Lung (tissue), 17 donors: ENCODE measurements at places on chromosomes 7 and 10. TPM values are rescaled to one million over a fixed set of nuclear protein-coding genes. Genes with fewer than 3 reads are reported as not detected.

DNA sequence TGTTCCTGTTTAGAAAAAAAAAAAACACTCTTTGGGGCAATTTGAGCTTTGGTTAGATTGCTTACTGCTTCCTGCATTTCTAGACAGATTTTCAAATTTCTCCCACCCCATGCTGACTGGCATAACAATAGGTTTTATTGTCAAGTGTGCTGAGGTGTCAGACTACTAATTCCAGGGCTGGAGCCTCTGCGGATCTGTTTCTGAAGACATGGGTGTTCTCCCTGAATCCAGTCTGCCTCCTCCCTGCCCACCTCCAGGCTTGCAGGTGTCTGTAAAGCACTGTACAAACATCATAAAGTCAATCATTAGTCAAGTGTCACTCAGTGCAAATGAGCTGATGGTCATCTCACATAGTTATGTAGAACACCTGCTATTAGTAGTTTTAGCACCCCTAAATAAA lies 292.4 kb downstream of the GATA3 start:
- H3K27me3 ChIP-seq = peaks cover 25% of the 10 kb centered on the region
- no peaks in the 10 kb centered on the region for H3K4me1 ChIP-seq
- no peaks in the 10 kb centered on the region for H3K36me3 ChIP-seq
- no peak overlapping the region for H3K27ac ChIP-seq
- no peak for DNase-seq

- DNase-seq = peak; percentile 72
- H3K4me1 ChIP-seq = peaks cover 31% of the 10 kb centered on the region
- H3K27me3 ChIP-seq = no peaks in the 10 kb centered on the region
- no peaks in the 10 kb centered on the region for H3K36me3 ChIP-seq
Measured at GRCh38 chr10:95430231-95430951, 130.8 kb downstream of the SORBS1 start.

- peaks cover 3% of the 10 kb centered on the region for H3K27me3 ChIP-seq
- H3K4me1 ChIP-seq = no peaks in the 10 kb centered on the region
- peak within 1 kb of the TSS; percentile 92 for H3K27ac ChIP-seq
- H3K36me3 ChIP-seq = no peaks in the 10 kb centered on the region
Measured at GRCh38 chr10:19816411-19817230, at the start of gene PLXDC2. Gene PLXDC2, plus strand, starts transcription at chr10:19816432.

GRCh38 chr10:63628526-63629362 lies 107.5 kb downstream of the REEP3 start:
- no peaks in the 10 kb centered on the region for H3K27me3 ChIP-seq
- H3K4me3 ChIP-seq = no peak overlapping the region
- peak overlapping the region; percentile 99 for H3K27ac ChIP-seq
- no peaks in the 10 kb centered on the region for H3K36me3 ChIP-seq

GRCh38 chr7:79334841-79335240 lies 118.6 kb downstream of the MAGI2 start:
- H3K4me1 ChIP-seq = no peaks in the 10 kb centered on the region
- no peaks in the 10 kb centered on the region for H3K27me3 ChIP-seq
- no peak overlapping the region for H3K27ac ChIP-seq

DNA sequence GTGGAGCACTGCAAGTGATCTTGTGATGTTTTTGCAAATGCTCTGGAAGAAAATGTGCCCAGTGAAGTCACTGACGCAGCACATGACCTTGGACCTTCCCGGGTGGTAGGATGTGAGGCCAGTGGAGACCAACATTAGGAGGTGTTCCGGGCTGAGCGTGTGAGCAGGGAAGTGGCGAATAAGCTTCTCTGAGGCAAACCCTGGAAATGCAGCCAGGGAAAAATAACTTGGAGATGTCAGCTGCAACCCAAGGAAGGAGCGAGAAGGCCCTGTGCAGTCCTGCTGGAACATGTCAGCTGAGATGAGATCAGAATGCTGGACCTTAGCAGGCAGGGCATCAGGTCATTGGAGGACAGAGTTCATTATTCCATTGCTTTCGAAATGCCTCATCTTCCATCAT lies 18.6 kb upstream of the SDK1 start:
- no peak overlapping the region for H3K27ac ChIP-seq
- no peaks in the 10 kb centered on the region for H3K36me3 ChIP-seq
- no peaks in the 10 kb centered on the region for H3K4me1 ChIP-seq
- H3K27me3 ChIP-seq = no peaks in the 10 kb centered on the region
- no peak for DNase-seq
- H3K4me3 ChIP-seq = no peak overlapping the region

DNA sequence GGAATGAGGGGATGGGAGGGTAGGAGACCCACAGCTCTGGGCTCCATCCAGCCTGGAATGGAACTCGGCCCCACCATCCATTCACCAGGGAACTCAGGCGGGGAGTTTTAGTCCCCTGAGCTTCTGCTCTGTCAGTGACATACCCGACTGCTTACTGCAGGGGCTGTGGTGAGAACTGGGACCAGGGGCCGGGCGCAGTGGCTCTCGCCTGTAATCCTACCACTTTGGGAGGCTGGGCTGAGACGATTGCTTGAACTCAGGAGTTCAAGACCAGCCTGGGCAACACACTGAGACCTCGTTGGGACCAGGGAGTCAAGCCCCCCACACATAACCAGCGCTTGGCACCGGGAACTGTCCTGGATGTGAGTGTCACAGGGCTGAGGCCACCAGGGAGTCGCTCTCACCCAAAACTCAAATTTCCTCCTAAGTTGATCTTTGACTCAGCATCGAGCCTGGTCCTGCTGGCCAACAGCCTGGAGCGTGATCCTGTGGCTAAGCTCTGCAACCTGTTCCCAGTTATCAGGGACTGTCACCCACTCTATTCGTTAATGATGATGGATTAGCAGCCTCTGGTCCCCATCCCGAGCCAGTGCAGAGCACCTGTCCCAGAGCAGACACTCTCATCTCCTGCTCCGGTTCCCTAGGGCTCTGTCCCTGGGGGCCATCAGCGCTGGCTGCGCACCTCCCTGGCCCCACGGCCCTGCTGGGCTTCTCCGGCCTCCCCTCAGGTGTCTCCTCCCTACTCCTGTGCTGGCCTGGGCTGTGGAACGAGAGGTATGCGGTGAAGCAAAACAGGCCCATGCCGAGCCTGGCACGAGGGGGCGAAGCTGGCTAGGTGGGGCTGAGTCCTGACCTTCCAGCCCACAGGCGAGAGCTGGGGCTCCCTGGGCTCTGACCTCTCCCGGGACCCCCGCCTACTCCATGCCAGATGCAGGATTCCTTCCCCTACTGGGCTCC lies 902 bp upstream of the CLDN15 start:
- H3K4me3 ChIP-seq = no peak overlapping the region
- H3K36me3 ChIP-seq = no peaks in the 10 kb centered on the region
- DNase-seq = no peak
- peaks cover 6% of the 10 kb centered on the region for H3K4me1 ChIP-seq
- H3K27ac ChIP-seq = peak overlapping the region; percentile 82
- no peaks in the 10 kb centered on the region for H3K27me3 ChIP-seq

DNA sequence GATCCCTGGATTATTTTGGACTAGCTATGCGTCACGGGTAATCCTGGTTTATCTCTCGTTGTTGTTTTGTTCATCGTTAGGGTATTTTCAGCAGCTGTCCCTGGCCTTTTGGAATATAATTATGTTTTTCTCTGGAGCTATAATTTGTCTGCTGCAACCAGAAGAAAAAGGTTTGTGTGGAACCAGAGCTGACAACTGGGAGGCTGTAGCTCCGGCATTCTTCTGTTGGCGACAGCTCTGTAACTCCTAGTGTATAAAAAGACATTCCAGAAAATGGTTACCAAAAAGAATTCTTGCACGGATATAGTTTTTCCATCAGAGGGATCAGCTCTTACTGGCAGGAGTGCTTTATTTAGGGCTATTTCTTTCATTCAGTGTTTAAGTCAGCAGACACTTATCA lies 130.9 kb upstream of the PRR15 start:
- H3K27ac ChIP-seq = no peak overlapping the region
- H3K36me3 ChIP-seq = no peaks in the 10 kb centered on the region
- DNase-seq = no peak
- H3K27me3 ChIP-seq = no peaks in the 10 kb centered on the region

GRCh38 chr10:70579234-70580002 lies 23.1 kb downstream of the PRF1 start:
- no peak for DNase-seq
- H3K36me3 ChIP-seq = no peaks in the 10 kb centered on the region
- peaks cover 12% of the 10 kb centered on the region for H3K4me1 ChIP-seq
- H3K27ac ChIP-seq = no peak overlapping the region
- no peak overlapping the region for H3K4me3 ChIP-seq
- no peaks in the 10 kb centered on the region for H3K27me3 ChIP-seq

DNA sequence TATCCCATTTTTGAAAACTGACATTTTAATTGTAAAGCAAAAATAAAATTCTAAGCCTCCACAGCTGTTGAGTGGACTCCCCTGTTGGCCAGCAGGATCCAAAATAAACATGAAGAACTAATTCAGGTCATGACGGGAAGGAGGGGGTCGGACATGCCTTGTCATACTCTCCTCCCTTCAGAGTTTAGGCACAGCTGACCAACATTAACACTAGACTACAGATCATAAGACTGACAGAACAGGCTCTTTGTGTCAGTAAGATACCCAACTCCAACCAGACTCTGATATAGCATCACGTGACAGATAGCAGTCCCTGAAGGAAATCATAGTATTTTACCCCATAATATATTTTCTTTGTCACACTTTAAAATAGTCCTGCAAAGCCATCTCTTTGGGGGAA lies 20.9 kb upstream of the ZNF12 start:
- H3K36me3 ChIP-seq = no peaks in the 10 kb centered on the region
- H3K4me3 ChIP-seq = no peak overlapping the region
- H3K27me3 ChIP-seq = no peaks in the 10 kb centered on the region

DNA sequence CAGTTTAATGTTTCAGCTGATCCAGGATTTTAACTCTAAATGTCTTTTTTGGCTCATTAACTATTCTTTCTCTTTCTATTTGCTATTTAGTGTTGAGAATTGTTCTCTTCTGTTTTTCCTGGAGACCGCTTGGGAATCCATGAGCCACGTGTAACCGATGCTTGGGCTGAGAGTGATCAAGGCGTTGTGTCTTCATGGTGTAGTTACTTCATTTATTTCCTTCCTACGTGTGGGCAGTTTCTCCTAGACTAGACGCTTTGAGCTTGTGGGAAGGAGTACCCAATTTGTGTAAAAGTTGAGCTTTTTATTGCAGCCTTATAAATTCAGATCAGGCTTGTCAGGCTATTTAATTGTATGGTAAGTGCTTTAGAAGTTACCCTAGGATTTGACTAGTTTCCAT lies 2.9 kb downstream of the EIF3B start:
- no peak overlapping the region for H3K4me3 ChIP-seq
- H3K36me3 ChIP-seq = peaks cover 4% of the 10 kb centered on the region
- no peak for DNase-seq
- H3K27me3 ChIP-seq = no peaks in the 10 kb centered on the region
- H3K4me1 ChIP-seq = peaks cover 12% of the 10 kb centered on the region

- no peak overlapping the region for H3K4me3 ChIP-seq
- H3K27me3 ChIP-seq = no peaks in the 10 kb centered on the region
- no peak for DNase-seq
- H3K36me3 ChIP-seq = no peaks in the 10 kb centered on the region
Measured at GRCh38 chr10:110016039-110016438, 8.3 kb downstream of the ADD3 start.

DNA sequence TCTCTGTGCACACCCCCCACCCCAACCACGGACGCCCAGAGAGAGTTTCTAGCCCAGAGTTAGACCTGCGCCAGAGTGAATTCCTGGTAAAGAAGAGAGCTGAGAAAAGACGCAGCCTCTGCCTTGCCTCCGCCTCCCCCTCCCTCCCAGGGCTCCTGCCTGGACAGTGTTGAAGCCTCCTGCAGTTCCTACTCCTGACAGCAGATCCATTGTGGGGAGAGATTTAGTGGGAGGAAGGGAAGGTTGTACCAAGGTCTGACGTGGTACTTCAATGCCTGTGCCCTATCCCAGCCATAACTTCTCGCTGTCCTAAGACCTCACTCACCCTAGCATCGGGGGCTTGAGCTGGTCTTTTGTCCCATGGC lies 952 bp downstream of the SRRM3 start:
- H3K36me3 ChIP-seq = no peaks in the 10 kb centered on the region
- H3K27ac ChIP-seq = no peak overlapping the region
- no peak for DNase-seq
- peaks cover 2% of the 10 kb centered on the region for H3K27me3 ChIP-seq
- H3K4me1 ChIP-seq = no peaks in the 10 kb centered on the region
- no peak overlapping the region for H3K4me3 ChIP-seq

DNA sequence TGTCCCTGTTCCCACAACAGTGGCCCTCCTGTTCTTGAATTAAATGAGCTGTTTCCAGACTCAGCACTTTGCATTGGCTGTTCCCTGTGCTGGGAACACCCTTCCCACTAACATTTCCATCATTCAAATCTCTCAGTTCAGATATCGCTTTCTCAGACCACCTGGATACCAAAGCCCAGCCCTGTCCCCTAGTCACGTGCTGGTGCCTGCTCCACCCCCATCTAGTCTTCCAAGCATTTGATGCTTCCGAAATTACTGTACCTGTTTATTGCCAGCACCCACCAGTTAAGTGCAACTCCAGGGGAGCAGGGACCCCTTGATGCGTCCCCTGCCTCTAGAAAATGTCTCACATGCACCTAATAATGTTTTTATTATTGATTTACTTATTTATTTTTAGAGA lies 3.0 kb upstream of the SLC29A4 start:
- H3K36me3 ChIP-seq = no peaks in the 10 kb centered on the region
- no peaks in the 10 kb centered on the region for H3K27me3 ChIP-seq
- H3K4me3 ChIP-seq = no peak overlapping the region
- no peak overlapping the region for H3K27ac ChIP-seq

DNA sequence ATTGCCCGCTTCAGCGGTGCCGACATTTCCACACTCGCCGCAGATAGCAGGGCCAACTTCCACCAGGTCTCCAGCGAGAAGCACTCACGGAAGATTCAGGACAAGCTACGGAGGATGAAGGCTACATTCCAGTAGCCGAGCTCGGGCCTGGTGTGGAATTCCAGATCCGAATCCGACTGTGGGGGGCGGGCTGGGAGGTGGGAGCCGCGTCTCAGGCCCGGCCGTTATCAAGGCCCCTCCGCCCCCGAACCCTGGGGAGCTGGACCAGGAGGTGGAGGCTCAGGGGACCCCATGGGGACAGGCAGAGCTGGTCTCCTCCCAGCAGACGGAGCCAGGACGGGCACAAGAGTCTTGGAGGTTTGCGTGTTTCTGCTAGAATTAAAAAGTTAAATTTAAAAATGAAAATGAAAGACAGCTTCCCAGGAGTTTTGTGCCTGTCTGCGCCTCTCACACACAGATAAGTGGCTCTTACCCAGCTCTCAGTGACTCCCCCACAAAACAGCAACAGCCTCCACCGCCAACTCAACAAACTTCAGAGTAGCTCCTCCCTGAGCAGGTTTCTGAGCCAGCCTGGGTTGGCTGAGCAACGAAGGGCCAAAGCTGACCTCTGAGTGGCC lies 5.2 kb upstream of the UTF1 start:
- H3K27me3 ChIP-seq = peaks cover 11% of the 10 kb centered on the region
- DNase-seq = peak; percentile 23
- no peak overlapping the region for H3K4me3 ChIP-seq
- no peaks in the 10 kb centered on the region for H3K36me3 ChIP-seq
- H3K27ac ChIP-seq = no peak overlapping the region

GRCh38 chr7:33562996-33563395 lies 342.3 kb upstream of the BMPER start:
- H3K4me3 ChIP-seq = no peak overlapping the region
- no peaks in the 10 kb centered on the region for H3K4me1 ChIP-seq
- no peaks in the 10 kb centered on the region for H3K27me3 ChIP-seq
- H3K27ac ChIP-seq = no peak overlapping the region

- no peak for DNase-seq
- H3K36me3 ChIP-seq = no peaks in the 10 kb centered on the region
- H3K27ac ChIP-seq = no peak overlapping the region
- no peak overlapping the region for H3K4me3 ChIP-seq
- no peaks in the 10 kb centered on the region for H3K27me3 ChIP-seq
- H3K4me1 ChIP-seq = no peaks in the 10 kb centered on the region
Measured at GRCh38 chr10:88647061-88647615, 17.1 kb upstream of the LIPF start.

The AGAP5 gene
- total RNA-seq = 7.6 TPM

The PSTK gene
- total RNA-seq = 1.8 TPM

The ANKRD30A gene
- not detected for total RNA-seq

The RNF148 gene
- total RNA-seq = 10.2 TPM

The SYT15 gene
- 53.5 TPM for total RNA-seq

The AVL9 gene
- 50.9 TPM for total RNA-seq

The LRGUK gene
- total RNA-seq = 4.4 TPM

The GPER1 gene
- 7.7 TPM for total RNA-seq

The PON1 gene
- 0.98 TPM for total RNA-seq
